ENCODE measurements at places on chromosomes 5 and 9.

GRCh38 chr5:131228646-131229045 is 35.2 kb upstream of the CDC42SE2 start:
- no peak for DNase-seq

DNA sequence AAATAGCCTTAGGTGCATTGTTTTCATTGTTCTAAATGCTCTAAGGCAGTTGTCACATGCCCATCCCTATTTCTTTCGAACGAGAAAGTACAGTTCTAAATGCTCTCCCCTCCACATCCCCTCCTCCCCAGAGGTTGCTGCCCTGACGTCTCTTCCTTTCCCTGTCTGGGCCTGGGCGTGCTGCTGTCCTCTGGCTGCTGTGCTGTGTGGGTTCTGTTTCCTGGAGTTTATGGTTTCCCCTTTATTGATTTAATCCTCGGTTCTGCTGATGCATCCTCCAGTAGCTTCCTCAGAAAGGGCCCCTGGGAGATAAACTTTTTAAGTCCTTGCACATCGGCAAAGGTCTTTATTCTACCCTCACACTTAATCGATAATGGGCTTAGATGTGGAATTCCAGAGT is 48.8 kb downstream of the MVB12B start:
- DNase-seq = no peak

DNA sequence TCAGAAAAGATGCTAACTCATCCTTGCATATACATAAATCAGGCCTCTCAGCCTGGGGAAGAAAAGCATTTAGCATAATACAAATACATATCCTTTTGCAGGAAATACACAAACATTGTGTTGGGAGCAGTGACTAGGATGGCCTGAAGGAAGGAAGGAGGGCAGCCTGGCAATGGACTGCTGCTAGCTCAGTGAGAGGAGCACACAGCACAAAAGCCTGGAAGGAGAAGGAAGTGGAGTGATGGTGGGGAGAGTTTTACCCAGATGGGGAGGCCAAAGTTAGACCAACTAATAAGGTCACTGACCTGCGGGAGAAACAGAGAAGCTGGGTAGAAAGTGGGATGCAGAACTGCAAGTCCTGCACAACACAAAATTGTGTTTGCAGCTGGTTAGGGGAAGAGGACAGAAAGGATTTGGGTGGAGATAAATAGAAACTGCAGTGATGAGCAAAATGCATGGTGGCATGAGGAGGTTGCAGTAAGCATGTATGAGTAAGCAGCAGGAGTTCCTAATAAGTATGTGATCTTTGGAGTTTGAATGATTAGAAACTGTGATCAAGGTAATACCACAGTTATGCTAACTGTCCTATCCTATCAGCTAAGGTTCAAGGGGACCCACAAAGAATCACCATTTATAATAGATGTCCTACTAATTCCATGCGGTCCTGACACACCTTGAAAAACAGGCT is 39.5 kb downstream of the SEMA6A start:
- no peak for DNase-seq

- DNase-seq = no peak
These were observed 241.1 kb downstream of the CACNA1B start for GRCh38 chr9:138118601-138119071.

DNA sequence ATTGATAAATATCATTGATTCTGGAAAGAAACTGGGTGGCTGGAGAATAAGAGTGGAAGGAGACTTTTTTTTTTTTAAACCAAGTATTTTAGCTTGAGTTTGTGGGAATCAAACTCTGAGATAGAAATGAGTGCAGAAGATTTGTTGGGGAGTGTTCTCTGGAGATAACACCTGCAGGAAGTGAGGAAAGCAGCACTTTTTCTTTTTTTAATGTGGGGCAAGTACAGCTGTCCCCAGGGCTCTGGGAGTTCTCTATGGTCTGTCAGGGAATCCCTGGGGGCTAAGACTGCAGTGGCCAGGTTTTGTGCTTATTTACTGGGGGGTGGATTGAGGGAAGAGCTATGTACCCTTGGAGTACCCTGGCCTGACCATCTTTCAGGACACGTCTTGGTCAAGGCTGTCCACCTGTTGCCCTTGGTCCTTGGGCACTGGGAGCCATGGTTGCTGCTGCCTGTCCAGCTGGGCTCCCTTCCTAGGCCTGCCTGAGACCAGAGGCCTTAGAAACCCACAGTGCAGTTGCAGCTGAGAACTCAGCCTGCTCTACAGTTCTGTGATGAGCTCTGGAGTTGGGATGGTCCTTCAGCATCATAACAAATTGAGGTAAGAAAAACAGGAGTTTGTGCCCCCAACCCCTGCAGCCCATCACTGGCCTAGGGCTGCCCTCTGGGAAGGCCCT is 85.8 kb downstream of the PHAX start:
- no peak for DNase-seq

GRCh38 chr5:150148117-150148927 is 7.3 kb downstream of the PDGFRB start:
- DNase-seq = no peak

- DNase-seq = no peak
These were observed 11.3 kb upstream of the SKP1 start for GRCh38 chr5:134188092-134188491.

- no peak for DNase-seq
These were observed 349.2 kb upstream of the RORB start for GRCh38 chr9:74147906-74148305.

- DNase-seq = no peak
These were observed 38.7 kb upstream of the SH3PXD2B start for GRCh38 chr5:172493002-172493401.

DNA sequence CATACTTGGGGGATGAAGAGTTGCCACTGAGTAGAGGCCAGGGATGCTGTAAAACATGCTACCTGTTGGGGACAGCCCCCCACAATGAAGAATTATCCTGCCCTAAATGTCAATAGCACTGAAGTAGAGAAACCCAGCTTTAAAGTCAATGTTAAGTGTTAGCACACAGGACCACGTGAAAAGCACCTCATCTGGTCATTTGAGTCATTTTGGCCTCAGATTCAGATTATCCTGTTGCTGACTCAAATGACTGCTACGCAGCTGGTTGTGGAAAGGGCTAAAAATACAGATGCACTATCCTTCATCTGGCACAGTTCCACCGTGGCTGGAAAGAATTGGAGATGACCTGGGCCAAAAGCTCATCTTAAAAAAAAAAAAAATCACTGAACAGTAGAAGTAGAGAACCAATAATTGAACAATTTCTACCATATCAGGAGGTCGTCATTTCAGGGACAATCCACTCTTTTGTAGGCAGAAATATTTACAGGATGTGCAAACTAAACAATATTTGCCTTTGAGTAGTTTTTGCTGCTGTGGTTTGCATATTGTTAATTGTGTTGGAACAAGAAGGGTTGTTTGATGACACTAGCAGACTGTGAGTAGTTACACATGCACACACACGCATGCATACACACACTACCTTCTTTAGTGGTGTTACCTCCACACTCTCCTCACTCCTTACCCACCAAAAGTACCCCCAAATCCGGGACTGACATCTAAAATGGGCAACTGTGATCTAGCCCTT is 195.3 kb upstream of the KLF9 start:
- DNase-seq = no peak

GRCh38 chr9:134929193-134930158 is 11.8 kb upstream of the FCN1 start:
- DNase-seq = no peak

DNA sequence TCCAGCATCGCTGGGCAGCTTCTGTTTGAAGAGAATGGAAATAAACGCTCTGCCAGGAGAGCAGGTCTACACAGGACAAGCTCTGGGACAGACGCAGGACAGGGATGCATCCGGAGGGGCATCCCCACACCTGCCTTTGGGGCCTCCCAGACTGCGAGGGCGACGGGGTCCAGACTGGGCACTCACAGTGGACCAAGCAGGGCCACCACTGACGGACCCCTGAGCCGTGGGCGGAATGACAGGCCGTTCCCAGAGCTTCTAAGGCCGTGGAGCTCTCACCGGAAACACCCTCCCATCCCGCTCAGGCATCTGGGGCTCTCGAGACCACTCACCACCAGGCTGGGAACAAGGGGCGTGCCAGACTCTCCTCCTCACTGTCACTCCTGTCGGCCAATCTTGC is 10.5 kb upstream of the TMEM250 start:
- DNase-seq = no peak

DNA sequence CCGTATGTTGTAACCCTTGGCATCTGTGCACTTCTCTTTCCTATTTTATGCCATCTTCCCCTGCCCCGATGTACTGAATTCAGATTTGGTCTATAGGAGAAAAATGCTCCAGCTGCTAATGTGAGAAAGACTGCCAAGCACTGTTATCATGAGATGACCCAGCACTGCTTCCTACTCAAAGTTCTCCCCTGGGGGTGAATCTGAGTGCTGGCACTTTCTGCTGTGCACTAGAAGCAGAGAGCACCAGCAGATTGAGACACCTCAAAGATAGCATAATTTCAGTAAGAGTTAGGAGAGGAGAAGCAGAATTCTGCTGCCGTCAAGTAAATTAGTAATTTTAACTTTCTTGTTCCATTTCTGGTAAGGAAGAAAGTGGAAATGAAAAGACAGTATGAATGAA is 92.8 kb upstream of the ACOT12 start:
- no peak for DNase-seq

DNA sequence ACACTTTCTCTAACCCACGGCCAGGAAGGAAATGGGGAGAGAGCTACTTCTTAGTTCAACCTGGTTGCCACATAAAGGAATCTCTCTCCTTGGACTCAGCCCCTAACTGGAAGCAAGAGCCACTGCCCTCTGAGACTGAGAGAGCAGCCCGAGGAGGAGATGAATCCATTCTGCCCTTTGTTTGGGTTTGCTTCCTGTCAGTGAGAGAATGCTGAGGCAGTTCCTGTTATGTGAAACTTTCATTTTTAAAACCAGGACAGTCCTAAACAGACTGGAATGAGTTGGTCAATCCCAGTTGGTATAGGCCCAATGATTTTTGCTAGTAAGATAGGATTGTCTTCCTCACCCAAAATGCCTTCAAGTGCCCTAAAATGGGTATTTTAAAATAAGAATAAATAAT is 205.1 kb downstream of the NTRK2 start:
- no peak for DNase-seq

- no peak for DNase-seq
These were observed 2.5 kb upstream of the CACFD1 start for GRCh38 chr9:133457233-133457632.

- no peak for DNase-seq
These were observed 9.2 kb downstream of the KLF4 start for GRCh38 chr9:107480386-107480789.

DNA sequence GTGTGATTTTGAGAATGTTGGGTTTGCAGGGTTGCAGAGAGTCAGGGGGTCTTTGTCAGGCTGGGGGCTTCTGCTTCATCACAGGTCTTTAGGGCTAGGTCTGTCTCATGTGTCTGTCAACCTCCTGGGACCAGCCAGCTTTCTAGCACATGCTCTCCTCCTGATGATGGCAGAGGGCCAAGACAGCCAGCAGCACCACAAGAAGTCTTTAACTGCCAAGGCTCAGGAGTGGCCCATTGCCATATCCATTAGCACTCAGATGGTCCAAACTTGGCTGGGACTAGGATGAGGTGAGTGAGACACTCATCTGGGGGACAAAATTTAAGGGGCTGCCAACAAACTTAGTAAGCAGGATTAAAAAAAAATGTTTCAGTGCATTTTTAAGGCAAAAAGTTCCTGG is 384.2 kb upstream of the CDH10 start:
- DNase-seq = no peak

GRCh38 chr9:78363221-78363620 is 66.3 kb downstream of the PSAT1 start:
- DNase-seq = no peak

DNA sequence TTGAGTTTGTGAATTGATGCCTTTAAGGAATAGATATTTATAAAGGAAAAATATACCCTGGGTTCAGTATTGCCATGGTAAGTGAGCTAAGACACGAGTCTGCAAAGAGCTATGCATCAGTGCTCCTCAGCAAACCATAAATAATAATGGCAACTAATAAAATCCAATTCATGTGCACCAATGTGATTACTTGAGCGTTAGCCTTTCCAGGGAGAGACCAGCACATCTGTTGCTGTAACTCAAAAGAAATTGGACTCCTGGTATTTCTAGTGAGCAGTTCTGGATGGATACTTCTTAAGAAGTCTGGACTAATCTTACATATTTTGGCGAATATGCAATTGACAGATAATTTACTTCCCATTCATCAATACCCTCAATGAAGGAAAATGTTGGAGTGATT is 373.3 kb downstream of the ARHGEF28 start:
- no peak for DNase-seq

DNA sequence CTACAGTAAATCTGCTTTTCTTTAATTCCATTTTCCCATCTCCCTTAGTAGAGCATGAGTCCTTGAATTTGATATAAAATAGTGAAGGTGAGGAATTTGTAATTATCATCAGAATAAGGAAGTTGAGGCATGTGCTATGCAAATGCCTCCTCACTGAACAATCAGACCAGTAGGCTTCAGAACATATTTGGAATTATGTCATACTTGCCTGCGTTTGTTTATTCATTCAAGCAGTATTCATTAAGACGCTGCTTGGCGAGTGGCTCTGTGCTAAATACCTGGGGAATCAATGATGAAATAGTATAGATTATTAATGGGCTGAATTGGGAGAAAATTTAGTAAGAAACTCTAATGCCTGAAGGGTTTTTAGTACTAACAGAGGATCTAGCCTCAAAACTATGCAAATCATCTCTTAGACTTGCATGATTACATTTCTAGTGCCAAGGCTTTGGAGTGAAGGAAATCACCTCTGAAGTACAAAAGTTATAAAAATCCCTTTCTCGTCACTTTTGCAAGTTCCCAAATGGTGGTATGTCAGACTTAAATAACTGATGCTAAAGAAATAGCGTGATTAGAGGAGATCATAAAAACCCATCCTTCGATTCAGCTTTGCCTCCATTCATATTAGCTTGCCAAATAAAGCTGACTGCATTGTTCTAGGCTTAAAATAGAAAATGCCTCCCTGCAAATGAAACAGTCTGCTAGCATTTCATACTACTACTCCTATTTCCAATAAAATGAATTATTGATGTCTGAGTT is 141.7 kb downstream of the PCSK5 start:
- no peak for DNase-seq

DNA sequence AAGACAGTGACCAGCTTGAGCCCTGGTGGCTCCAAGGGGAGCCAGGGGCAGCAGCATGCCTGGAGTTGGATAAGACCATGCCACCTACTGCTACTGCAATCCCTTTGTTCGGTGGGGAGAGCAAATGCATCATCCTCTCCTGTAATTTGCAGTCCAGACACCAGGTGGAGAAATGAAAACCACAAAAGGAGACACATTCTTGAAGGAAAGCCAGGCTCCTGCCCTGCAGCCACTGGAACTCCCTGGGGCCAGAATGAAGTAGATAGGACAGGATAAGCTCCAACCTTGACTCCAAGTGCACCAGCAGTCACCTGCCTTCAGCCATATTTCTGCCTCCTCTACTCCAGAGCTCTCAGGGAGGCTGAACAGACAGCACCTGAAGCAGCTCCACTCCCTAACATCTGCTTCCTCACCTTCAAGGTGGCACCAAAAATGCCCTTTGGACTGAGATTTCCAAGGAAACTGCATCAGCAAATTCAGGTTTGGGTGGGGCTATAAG is 65.1 kb upstream of the IQGAP2 start:
- peak; percentile 61 for DNase-seq

GRCh38 chr5:62450259-62450658 is 37.7 kb downstream of the IPO11 start:
- DNase-seq = no peak

GRCh38 chr9:132862533-132862932 is 15.6 kb downstream of the AK8 start:
- no peak for DNase-seq
